RPMI7951 (cell line): ENCODE measurements at places on chromosomes 5 and 9. TPM values are rescaled to one million over a fixed set of nuclear protein-coding genes. Genes with fewer than 3 reads are reported as not detected.

DNA sequence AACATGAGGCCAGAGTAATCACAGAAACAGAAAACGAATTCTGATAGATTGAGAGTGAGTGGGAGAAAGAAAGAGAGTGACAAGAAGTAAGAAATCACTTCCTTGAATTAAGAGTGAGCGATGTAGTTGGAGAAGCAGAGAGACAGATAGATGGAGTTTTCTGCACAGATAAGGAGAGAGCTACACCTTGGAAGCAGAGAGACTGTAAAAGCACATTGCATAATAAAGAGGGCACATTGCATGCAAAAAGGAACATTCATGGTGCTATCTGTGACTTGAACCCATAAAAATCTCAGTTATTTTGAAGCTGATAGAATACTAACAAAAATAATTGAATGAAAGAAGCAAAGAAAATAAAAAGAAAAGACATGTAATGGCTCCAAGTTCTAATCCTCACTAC is 943.8 kb downstream of the NR2F1-AS1 start:
- no peak for DNase-seq

DNA sequence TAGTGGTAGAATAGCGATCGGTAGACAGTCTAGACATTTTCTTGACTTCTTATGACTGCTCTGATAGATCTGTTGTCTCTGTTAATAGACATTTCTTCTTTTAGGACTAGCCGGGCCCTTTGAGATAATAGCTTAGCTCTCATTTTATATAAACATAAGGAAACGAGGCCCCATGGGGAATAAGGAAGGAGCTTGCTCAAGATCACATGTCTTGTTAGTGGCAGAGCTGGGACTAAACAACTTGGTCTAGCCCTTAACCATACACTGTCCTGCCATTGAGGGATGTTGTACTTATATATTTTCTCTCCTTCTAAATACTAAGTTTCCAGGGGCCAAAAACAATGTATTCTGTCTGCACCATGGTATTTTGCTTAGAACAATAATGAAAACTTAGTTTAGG is 140.0 kb downstream of the GCNT1 start:
- DNase-seq: no peak

- peak; percentile 96 for DNase-seq
Observed at GRCh38 chr5:82347201-82347865, 69.2 kb upstream of the RPS23 start.

DNA sequence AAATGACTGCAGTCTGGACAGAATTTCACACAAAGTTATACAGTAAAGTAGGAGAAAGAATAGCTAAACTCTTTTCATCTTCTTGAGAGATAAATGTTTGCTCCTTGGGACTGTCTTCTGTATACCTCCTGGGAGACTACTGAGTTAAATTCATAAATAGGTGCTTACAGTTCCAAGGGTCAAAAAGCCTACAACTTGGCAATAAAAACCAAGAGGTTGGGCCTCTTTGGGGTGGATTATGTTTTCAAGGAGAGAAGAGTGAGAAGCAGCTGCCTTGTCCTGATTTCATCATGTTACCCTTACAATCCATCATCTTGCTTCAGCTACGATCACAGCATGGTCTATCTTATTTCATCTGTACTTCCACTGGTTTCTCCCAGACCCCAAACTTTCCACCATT is 213.2 kb upstream of the RPS23 start:
- no peak for DNase-seq

DNA sequence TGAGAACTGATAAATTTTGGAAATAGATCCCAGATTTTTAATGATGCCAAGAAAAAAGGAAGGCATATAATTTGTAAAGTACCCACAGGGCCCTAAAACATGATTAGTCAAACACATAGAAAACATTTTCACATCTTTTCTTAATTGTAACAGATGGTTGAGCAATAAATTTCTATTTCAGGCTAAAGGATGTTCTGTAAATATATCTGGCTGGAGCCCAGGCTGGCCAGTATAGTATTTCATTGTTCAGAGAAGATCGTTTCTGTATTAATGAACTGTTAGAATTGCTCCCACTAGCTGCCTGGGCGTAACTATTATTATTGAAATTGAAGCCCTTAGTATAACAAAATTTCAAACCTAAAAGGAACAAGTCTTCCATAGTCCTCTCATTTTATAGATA is 105.3 kb upstream of the SMC2 start:
- DNase-seq: no peak

- no peak for DNase-seq
Observed at GRCh38 chr5:28398185-28398584, 1359.8 kb upstream of the CDH9 start.

GRCh38 chr5:171484460-171484899 is 65.0 kb downstream of the FGF18 start:
- peak; percentile 14 for DNase-seq

Gene F2RL1
- total RNA-seq: 6.8 and 8.6 TPM in 2 replicates

- DNase-seq: no peak
Observed at GRCh38 chr5:102834438-102834964, 79.4 kb downstream of the PAM start.

GRCh38 chr5:75677607-75678006 is 39.6 kb downstream of the POC5 start:
- no peak for DNase-seq

DNA sequence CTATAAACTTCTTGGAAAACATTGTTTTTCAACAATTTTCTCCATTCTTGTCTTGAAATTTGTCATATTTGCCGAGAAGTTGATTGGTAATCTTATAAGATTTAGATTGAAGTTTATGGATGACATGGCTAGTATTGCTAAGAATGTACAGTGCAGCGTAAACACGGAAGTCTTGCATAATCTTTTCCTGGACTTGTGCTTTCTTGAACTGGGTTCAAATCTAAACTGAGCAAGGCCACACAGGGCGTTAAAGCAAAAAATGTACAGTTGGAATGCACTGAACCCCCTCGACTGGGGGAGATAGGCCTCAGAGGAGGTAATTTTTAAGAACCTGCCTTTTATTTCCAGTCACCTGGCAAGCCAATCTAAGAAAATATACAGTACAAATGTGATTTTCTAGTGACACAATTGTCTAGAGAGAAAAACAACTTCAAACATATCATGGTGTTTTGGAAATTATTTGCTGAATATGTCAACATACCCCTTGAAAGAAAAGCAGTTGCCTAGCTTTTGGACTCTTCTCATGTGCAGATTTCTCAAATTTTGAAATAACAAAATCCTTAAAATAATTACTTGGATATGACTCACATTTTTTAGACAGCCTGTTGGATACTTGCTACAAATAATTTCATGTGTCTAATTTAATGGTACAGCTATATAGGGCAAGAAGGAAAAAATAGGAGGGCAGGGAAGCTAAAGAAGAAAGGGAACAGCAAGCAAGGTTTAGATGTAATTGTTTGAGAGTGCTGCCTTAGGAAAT is 18.5 kb upstream of the GAS1 start:
- no peak for DNase-seq

- peak; percentile 41 for DNase-seq
Observed at GRCh38 chr5:134738963-134739661, 764 bp downstream of the CAMLG start.

DNA sequence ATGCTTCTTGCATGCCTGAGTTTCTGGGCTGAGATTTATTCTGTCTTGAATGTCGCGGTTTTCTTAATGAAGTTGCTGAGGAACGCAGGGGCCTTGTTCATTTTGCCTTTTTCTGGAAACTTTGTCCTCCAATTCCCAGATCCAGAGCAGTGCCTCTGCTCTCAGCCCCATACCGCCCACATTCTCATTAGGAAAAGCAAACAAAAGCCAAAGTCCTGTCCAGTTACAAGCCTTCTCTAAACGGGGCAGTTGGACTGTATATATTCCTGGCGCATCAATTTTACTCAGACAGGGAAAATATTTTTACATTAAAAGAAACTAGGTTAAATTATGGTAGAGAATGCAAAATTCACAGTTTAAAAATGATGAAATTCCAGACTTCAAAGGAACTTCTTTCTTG is 1.2 kb upstream of the PSAT1 start:
- no peak for DNase-seq

- DNase-seq: no peak
Observed at GRCh38 chr9:22143799-22144625, 134.9 kb upstream of the CDKN2B start.

- no peak for DNase-seq
Observed at GRCh38 chr5:34847056-34847455, 8.1 kb downstream of the TTC23L start.

DNA sequence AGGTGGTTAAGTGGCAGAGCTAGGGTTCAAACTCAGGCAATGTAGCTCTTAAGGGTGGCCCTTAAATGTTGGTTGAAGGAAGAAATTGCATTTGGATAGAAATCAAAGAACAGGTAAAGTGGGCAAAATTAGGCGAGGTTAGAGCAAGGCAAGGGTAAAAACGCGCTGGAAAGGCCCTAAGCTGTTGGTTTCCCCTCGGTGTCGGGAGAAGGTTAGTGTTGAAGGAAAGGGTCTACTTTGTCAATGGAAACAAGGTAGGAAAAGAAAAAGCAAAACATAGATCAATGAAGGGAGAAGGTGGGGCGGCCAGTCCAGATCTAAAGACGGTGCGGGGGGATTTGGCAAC is 431 bp downstream of the FASTKD3 start:
- no peak for DNase-seq

Gene CRAT
- total RNA-seq: 28.7 and 29.9 TPM in 2 replicates
